ENCODE measurements at places on chromosomes 12 and 14. TPM values are rescaled to one million over a fixed set of nuclear protein-coding genes. Genes with fewer than 3 reads are reported as not detected.
A peak's percentile ranks its signal among the peaks of the same experiment; 100 is the strongest.

TSPAN11 gene
- polyA plus RNA-seq = 9.4 TPM

ACSM4 gene
- polyA plus RNA-seq = not detected

EID3 gene
- polyA plus RNA-seq = 2.0 TPM

MGAT2 gene
- polyA plus RNA-seq = 20.3 TPM

TAS2R14 gene
- 3.7 TPM for polyA plus RNA-seq

DNA sequence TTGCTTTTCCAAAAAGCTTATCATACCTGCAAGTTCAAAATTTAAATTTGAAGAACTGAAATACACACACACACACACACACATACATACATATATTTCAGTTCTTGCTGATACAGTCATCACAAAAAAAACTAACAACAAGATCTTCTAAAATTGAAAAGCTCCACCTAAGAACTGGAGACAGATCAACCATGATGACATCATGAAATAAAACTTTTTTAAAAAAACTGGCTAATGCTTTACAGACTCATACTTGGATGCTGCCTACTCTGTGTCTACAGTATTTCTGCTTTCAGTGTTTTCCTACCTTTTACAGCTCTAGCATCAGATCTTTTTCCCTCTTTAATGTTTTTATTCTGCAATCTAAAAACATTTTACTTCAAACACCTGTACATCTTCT is 261.4 kb downstream of the DIO2 start:
- peak; percentile 40 for DNase-seq

DNA sequence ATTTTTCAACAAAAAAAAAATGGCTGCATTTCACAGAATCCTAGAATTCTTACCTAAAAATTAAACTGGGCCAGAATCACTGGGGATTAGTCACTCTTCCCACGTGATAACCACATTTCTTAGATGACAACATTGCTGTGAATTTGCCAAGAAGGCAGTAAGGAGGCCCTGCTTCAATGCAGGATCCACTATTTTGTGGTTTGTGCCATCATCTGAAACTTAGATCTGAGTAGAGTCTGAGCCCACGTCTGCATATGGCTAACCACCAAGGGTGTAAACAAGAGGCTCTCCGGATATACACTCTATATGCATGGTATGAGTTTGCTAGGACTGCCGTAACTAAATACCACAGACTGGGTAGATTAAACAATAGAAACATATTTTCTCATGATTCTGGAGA is 24.4 kb upstream of the TBX5 start:
- peak; percentile 53 for DNase-seq

DNA sequence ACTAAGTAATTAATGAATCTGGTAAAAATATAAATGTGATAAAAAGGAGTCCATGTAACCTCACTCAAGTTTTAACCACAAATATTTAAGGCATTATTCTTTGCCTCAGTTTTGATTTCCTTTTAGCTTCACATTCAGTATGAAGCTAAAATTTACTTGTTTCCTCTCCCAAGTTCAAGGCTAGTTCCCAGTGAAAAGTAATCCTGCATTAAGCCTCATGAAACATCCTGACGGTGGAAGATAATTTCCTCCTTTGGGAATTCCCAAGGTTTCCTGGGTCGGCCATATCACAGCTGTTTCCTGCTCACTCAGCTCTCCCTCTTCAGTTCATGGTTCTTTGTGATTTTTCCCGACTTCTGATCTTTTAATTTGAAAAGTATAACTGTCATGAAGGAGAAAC is 1256.8 kb upstream of the FLRT2 start:
- no peak for DNase-seq

DNA sequence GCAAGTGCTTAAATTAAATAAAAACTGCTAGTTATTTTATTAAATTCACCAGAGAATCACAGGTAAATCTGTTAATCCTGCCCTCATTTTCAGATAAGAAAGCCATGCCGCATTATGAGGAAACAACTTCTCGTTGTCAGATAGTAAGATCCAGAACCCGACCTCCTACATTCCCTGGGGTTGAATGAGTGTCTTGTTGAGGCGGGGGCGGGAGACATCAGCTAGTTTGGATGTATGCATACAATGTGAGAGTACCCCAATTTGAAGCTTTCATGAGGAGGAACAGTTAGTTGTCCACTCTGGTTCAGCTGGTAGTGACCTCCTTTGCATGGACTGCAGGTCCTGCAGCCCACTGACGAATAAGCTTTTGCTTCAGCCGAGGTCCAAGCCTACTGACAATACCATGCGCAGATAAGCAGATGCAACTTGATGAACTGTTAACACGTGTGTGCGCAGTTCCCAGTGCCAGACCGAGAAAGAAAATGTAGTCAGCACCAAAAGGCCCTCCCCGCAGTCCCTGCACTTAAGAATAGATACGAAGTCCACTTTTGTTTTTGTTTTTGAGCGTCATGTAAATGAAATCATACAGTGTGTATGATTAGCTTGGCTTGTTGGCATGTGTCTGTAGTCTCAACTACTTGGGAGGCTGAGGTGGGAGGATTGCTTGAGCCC is 34.9 kb downstream of the EVL start:
- no peak for DNase-seq

GRCh38 chr12:71948390-71948789 is 9.7 kb downstream of the TPH2 start:
- DNase-seq = no peak

DNA sequence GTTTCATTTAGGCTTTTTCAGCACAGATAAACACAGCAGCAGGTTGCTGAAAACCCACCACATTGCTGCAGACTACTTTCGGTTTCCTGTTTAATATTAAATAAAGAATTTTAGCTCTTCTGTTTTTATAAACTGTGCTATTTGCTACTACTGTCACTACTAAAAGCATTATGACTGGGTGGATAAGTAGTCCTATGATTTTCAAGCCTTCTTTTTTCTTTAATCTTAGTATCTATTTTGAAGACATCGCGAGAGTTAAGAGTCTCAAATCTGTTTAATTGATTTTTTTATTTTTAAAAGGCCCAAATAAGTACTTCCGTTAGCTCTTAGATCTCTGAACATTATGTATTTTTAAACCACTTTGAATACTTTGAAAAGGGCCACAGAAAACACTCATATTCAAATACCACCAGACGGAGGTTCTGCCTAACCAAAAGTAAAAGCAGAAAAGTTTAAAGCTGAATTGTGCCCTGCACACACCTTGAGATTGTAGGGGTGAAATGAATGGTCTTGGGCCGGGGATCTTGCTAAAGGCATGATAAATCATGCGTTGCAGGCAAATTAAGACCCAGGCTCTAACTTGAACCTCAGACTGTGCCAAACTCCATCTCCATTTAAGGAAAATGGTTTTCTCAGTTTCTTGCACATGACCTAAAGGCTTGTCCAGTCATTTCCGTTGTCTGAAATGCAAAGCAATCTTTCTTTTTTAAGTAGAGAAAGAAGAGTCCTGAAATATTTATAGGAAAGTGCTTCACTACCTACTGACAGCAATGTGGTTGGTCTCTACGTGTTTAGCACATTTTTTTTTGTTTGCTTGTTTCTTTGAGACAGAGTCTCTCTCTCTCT is 13.6 kb upstream of the FOXN3 start:
- DNase-seq = peak; percentile 69

DNA sequence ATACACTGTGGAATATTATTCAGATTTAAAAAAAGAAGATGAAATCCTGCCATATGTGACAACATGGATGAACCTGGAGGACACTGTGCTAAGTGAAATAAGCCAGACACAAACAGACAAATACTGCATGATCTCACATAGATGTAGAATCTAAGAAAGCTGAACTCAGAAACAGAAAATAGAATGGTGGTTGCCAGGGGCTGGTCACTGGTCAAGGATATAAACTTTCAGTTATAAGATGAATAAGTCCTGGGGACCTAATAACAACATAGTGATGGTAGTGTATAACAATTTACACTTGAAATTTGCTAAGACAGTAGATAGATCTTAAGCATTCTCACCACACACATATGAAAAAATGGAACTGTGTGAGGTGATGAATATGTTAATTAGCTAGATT is 161.3 kb upstream of the TMCC3 start:
- no peak for DNase-seq

- DNase-seq = no peak
Measured at GRCh38 chr14:59208224-59208814, 19.9 kb downstream of the DAAM1 start.

- peak; percentile 54 for DNase-seq
Measured at GRCh38 chr14:105477660-105478397, 3.2 kb downstream of the CRIP2 start.

GRCh38 chr12:118908811-118909210 is 72.5 kb upstream of the SRRM4 start:
- no peak for DNase-seq

- no peak for DNase-seq
Measured at GRCh38 chr14:102927878-102928411, 5.5 kb downstream of the AMN start.

- DNase-seq = no peak
Measured at GRCh38 chr12:54650889-54651288, 2.7 kb upstream of the DCD start.

GRCh38 chr14:56118611-56119181 is 485 bp downstream of the PELI2 start:
- DNase-seq = no peak

DNA sequence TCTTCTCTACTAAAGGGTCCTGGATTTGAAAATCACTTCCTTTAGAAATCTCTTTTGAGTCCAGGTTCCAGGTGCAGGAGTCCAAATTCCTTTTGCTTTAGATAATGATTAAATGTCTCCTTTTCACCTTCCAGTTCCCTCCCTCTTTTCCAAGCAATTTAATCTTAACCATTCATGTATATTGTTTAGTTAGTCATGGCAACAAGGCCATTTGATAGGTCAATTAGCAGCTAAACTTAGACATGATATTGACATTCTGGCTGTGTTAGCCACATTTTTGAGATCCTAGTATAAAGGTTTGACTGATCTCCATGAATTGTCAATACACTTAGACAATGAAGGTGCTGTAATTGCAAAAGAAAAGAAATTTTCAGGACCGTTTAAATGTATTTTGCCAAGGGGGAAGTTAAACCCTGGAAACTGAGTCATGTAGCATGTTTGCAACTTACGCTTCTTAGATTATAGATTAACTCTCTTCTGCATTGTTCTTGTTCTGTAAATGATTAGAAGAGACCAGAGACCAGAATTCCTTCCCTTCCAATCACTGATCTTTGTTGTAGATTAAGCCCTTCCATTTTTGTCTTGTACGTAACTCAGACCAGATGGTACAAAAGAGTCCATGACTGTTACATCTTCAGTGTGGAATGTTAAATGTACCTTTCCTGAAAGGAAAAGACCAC is 12.4 kb upstream of the C12orf75 start:
- no peak for DNase-seq

GRCh38 chr14:67722293-67722692 is 20.6 kb downstream of the RDH12 start:
- DNase-seq = peak; percentile 92

GRCh38 chr12:95815632-95816212 is 25.2 kb upstream of the NTN4 start:
- DNase-seq = peak; percentile 60

DNA sequence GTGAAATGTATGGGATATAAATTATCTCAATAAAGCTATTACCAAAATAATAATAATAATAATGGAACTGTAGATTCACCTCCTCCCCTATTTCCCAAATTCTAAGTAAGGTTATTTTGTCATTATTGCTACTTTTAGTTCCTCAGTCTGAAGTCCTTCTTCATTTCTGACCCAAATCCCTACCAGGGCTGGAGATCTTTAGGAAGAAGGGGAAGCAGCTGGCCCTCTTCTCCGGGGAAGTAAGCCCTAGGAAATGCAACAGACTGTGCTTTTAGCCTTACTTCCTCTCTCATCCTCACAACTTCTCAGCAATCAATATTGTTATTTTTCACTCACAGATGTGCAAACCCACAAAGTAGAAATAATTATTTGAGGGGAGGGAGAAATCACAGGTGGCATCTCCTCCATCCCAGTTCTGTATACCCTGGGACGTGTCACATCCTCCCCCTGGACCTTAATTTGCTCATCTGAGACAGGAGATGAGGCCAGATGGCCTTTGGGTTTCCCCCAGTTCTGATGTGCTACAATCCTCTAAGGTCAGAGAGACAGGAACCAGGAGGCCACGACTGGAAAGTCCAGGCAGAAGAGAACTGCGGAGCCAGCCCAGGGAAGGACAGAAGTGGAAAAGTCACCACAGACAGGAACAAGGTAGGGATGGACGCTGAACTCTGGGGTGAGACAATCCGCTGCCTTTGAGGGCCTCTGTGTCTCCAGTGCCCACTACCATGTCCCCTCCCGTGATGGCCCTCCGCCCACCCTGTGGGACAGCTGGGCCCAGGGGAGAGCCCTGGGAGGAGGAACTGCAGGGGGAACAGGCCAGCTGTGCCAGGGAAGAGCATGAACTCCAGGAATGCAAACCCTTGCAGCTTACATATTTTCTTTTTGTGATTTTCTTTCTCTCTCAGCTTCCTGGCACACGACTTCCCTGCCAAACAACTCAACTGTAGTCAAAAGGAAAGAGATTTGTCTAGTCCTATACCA is 10.6 kb upstream of the TNFRSF1A start:
- peak; percentile 65 for DNase-seq

DNA sequence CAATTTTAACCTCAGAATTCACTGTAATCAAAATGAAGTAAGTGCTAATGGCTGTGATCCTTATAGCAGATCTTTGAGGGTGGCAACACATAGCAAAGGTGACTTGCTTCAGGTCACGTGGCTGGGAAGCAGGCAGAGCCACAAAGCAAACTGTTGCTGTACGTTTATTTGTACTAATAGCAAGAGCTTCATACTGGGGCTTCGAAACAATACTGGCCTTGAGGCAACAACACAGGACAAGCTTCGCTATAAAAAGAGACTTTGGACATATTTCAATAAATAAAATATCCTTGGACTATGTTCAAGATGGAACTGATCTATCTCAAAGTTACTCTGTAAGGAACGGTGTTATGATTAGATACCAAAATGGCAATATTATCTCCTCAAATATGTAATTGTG is 44.6 kb downstream of the MSRB3 start:
- peak; percentile 33 for DNase-seq

GRCh38 chr12:2498964-2499500 is 295.7 kb upstream of the FKBP4 start:
- DNase-seq = no peak

DNA sequence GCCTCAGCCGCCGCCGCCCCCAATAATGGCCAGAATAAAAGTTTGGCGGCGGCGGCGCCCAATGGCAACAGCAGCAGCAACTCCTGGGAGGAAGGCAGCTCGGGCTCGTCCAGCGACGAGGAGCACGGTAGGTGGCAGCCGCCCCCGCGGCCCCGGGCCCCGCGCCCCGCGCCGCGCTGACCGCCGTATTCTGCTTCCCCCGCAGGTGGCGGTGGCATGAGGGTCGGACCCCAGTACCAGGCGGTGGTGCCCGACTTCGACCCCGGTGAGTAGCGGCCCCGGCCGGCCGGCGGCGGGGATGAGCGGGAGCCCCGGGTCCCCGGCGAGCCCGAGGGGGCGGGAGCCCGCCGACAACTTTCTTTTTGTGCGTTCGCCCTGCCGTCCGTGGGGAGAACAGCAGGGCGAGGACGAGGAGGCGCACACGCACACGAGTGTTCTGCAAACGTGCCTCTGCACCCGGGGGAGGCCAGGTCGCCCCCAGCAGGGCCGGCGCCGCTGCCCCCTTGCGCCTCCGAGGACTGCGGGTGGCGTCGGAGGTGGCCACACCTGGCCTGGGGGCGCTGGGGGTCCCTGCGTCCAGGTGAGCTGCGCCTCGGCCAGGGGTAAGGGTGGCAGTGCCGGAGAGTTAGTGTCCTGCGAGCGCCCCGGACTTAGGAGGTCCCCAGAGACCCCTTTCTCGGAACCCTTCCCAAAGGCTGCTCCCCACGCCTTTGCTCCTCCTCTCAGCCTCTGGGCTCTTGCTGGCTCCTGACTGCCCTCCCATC is 794 bp downstream of the RCOR1 start:
- peak; percentile 73 for DNase-seq

GRCh38 chr12:59911516-59911915 is 315.7 kb downstream of the SLC16A7 start:
- no peak for DNase-seq

- no peak for DNase-seq
Measured at GRCh38 chr14:77065851-77066577, 32.0 kb upstream of the CIPC start.
